Frontal cortex (tissue), 4 donors: ENCODE measurements at places on chromosomes 6 and 20. TPM values are rescaled to one million over a fixed set of nuclear protein-coding genes. Genes with fewer than 3 reads are reported as not detected.

- no peak for DNase-seq
Measured at GRCh38 chr6:36242161-36242560, 27.7 kb upstream of the PNPLA1 start.

DNA sequence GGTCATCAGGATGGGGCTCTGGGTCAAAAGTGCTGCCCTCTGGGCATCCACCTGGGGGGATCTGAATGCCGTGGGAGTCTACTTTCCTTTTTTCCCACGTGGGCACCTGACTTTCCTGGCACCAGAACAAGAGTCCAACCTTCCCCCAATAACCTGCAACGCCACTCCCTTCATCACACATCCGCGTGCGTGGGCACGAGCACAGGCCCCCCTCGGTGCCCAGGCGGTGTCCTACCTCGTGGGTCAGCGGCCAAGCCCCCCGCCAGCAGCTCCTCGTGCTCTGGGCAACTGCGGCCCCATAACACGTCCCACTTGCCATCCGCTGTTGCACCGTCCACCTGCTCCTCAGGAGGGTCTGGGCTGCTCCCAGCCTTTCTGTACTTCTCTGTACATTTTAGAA is 87.0 kb downstream of the YTHDF1 start:
- DNase-seq = no peak

GRCh38 chr6:20319520-20320357 is 81.9 kb upstream of the E2F3 start:
- DNase-seq = no peak

GRCh38 chr6:56292505-56293181 is 45.3 kb upstream of the COL21A1 start:
- DNase-seq = peak; percentile 32

DNA sequence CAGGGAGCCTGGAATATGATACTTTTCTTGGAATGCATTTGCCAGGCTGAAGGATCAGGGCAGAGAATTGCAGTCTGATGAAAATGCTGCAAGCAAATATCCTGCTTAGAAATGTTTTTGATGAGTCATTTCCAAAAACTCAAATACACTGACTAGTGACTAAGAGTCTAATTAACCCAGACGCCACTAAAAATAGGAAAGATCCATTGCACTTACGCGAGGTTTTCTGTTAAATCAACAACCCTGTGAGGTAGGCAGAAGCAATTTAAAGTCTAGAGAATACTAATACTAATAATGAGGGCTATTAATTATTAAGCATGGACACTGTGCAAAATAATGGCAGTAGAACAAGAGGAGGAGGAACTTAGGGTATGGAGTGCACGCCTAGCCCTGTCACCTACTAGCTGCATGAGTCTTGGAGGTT is 130.1 kb upstream of the DOK5 start:
- no peak for DNase-seq

The DDRGK1 gene
- total RNA-seq = 20.8 TPM

GRCh38 chr6:26105109-26105730 is 18.0 kb downstream of the HFE start:
- DNase-seq = no peak
